ENCODE measurements at places on chromosomes 4 and X.
A peak's percentile ranks its signal among the peaks of the same experiment; 100 is the strongest.

GRCh38 chr4:177047851-177048174 is 255.1 kb upstream of the VEGFC start:
- DNase-seq = peak; percentile 60

DNA sequence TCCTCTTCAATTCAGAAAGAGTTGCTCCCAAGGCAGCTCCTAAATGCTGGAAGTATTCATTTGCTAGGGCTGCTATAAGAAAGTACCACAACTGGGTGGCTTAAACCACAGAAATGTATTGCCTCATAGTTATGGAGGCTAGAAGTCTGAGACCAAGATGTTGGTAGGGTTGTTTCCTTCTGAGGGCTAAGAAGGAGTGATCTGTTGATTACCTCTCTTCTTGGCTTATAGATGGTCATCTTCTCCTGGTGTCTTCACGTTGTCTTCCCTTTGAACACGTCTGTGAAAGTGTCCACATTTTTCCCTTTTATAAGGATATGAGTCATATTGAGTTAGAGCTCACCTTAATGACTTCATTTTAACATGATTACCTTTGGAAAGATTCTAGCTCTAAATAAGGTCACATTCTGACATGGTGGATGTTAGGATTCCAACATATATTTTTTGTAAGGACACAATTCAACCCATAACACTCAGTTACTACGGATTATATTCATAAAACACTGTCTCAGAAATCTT is 266.3 kb downstream of the SPATA18 start:
- DNase-seq = no peak

DNA sequence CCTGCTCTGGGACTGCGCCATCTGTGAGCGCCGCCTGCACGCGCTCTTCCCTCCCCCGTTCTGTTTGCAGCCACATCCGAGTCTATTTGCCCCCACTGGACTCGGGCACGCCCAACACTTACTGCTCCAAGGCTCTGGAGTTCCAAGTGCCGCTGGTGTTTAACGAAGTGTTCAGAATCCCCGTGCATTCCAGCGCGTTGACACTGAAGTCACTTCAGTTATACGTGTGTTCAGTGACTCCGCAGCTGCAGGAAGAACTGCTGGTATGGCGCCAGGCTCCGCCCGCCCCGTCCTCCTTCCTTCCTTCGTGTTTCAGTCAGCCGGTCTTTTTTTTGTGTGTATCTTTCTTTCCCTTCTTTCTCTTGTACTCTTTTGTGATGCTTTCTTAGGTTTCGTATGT is 30.7 kb upstream of the CLCN4 start:
- no peak for DNase-seq

GRCh38 chr4:145533001-145533400 is 51.3 kb downstream of the SMAD1 start:
- no peak for DNase-seq

DNA sequence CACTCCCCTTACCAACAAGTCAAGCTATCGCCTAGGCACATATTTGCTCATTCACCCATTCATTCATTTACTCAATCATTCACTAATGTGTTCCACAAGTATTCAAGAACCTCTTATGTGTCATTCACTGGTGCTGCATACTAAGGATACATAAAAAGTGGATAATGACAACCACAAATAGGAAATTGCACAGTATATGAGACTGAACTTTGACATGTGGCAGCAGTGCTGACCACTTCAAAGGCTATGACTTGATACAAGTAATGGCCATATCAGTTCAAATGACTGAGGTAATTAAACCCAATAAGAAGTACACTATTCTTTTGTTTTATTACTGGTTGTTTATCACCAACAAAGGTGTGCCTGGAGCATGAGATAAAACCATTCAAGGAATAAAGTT is 282.5 kb downstream of the KLHL13 start:
- DNase-seq = no peak

- DNase-seq = peak; percentile 76
These were observed 1.5 kb upstream of the ASMTL start for GRCh38 chrX:1453951-1454785.

DNA sequence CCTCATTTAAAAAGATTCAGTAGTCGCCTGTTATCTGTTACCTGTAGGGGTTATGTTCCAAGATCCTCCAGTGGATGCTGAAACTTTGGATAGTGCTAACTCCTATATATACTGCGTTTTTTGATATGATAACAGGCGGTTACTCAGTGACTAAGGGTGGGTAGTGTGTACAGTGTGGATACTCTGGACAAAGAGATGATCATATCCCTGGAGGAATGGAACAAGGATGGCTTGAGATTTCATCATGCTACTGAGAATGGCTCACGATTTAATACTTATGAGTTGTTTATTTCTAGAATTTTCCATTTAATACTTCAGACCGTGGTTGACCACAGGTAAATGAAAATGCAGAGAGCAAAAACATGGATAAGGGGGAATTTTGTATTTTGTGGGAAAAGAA is 21.5 kb downstream of the FAM47E start:
- DNase-seq = no peak

DNA sequence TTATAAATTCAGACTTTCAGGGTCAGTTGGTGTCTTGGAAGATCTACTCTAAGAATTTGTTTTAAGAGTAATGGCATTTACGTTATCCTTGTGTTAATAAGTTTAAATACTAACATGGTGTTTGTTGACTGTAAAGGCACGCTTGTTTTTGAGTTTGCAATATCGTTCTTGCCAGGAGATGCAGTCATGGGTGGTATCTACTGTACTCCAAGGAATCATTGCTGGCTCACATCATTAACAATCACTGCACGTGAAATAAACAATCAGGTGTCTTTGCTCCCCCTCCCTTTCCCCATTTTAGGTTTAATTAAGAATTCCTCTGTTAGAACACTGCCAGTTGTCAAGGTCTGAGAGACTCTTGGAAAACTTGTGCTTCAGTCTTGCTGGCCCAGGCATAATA is 1.6 kb downstream of the HHIP start:
- no peak for DNase-seq

GRCh38 chr4:150973626-150974251 is 41.3 kb downstream of the LRBA start:
- DNase-seq = no peak

DNA sequence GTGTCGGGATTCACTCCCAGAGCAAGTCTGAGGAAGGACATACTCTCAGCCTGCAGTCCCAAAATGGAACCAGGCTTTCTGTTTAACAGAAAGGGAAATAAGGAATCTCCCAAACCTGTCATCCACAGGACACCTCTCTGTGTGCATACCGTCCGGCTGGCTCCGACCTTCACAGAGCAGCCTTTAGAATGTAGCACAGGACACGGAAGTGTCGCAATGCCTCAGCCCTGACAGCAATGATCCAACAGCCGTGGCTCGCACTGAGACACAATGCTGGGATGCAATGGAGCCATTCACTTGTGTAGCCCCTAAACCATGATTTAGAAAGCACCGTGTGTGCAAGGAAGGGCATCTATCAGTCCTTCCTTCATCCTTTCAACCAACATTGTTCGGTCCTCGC is 15.5 kb upstream of the HELT start:
- no peak for DNase-seq

DNA sequence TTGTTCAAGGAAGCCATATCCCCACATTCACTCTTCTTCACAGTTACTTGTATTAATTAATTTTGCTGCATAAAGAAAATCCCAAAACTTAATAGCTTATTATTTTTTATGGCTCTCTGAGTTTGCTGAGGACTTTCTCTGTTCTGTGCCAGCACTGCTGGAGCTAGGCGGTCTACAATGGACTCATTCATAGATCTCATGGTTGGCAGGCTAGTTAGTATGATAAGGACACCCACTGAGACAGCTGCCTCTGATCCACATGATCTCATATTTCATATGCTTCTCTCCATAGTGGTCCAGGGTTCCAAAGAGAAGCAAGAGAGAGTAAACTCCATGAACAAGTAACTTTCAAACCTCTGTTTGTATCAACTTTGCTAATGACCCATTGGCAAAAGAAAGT is 170.2 kb downstream of the ADGRA3 start:
- DNase-seq = no peak

GRCh38 chr4:47473141-47473750 is 9.7 kb upstream of the COMMD8 start:
- DNase-seq = no peak

DNA sequence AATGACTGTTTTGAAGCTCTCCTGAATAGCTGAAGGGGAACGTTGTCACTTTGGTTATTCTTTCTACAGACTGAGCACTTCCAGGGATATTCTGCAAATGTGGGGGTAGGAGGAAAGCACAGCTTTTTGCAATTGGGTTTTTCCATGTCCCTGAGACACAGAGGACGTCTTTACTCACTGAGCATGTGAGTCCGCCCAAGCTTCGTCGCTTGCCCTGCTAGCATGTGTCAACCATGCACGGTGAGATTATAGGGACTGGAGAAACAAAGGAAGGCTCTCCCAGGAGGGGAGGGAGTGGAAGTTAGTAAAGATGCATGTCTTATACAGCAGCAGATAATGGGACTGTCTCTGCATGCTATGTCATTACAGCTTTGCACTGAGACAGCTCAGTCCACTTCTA is 111.5 kb upstream of the SFRP2 start:
- DNase-seq = no peak

DNA sequence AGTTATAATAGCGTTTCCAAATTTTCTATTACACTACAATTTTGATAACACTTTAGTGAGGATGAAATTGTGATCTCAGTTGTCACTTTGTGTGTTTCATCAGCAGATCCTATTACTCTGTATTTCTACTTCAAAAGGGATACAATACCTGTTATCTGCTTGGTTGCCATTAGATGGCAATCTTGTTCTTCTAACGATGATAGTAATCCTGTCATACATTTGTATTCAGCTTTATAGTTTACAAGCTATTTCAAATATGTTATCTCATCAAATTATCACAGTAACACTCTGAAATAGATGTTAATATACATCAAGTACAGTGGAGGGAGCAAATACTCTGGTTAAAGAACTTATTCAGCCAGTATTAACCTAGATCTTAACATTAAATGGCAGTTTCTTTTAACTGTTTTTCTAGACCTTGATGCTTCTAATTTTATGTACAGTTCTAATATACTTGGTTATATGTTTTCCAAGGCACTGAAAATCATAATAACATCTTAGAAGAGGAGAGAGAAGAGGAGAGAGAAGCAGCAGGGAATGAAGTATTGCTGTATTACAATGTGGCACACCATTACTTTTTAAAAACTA is 292.0 kb downstream of the CCSER1 start:
- peak; percentile 14 for DNase-seq

DNA sequence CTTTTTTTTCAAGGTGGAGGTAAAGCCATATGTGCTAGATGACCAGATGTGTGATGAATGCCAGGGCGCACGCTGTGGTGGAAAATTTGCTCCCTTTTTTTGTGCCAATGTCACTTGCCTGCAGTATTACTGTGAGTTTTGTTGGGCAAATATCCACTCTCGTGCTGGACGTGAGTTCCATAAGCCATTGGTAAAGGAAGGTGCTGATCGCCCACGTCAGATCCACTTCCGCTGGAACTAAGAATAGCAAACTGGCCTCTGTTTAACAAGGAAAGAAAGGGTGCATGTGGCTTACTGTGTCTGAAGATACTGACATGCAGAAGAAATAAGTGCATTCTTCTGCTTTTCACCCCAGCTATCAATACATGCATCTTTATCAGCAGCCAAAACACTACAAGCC is 63.9 kb downstream of the CPEB2 start:
- no peak for DNase-seq

DNA sequence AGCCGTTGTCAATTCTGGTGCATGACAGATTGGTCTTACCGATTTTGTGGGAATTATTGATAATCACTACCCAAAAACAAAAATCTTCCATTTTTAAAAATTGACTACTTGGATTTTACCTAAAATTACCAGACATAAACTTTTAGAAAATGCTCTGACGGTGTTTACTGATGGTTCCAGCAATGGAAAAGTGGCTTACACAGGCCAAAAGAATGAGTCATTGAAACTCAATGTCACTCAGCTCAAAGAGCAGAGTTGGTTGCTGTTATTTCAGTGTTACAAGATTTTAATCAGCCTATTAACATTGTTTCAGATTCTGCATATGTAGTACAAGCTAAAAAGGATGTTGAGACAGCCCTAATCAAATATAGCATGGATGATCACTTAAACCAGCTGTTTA is 23.0 kb upstream of the UGT2B17 start:
- no peak for DNase-seq

GRCh38 chr4:127629371-127629770 is 3.4 kb upstream of the INTU start:
- no peak for DNase-seq

DNA sequence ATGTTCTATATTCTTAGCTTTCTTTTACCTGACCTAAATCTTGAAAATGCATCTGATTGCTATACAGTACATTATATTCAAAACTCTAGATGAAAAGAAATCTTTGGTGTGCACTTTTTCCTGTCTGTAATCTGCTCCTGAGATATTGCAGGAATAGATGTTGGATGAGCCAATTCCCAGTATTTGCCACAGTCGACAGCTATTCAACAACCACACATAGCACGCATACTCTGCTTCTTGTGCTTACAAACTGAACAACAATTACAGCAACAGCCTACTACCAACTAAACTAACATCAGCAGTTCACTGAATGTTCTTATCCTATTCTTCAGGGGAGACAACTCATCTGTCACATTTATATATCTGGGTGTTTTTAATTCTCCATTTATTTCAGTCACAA is 573.9 kb upstream of the GRID2 start:
- DNase-seq = no peak

DNA sequence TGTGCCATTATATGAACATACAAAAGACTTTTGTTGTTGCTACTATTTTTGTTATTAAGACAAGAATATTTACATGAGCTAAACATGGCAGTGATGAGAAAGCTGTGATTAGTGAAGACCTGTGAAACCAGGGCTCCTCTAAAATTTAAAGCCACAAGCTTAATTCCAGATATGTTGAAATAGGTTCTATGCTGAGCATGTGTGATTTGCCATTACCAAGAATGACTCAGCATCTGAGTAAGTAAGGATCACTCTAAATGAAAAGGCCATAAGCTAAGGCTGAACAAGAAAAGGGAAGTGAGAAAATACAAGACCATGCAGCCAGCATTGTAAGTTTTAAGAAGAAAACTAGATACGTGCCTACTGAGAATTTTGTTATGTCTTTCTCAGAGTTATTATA is 75.9 kb upstream of the CAMK2D start:
- peak; percentile 90 for DNase-seq

- peak; percentile 11 for DNase-seq
These were observed 147.2 kb upstream of the WDFY3 start for GRCh38 chr4:85113706-85114105.

GRCh38 chr4:149749784-149750183 is 65.9 kb downstream of the IQCM start:
- DNase-seq = peak; percentile 70

DNA sequence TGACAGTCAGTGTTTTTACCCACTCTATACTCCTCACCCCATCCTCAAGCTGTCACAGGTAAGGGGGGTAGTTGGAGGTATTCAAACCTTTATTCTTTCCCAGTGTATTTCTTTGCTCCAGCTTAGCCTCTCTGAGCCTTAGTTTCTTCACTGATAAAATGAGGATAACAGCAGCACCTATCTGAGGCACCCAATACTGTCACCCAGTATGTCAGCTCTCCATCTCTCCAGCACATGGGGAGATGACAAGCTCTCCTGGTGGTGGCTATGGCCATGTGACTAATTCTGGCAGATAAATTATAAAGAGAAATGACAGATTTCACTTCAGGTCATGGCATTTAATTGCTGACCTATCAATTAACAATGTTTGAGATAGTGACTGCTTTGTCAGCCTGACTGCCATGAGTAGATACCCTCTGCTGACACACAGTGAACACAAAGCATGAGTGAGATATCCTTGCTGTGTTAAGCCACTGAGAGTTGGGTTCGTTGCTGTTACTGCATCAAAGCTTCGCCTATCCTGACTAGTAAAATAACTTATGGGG is 176.4 kb upstream of the TBC1D9 start:
- DNase-seq = no peak

Measured in EH (cell line).